MCF 10A (cell line): ENCODE measurements at places on chromosomes 3 and 15.

GRCh38 chr3:157088601-157089454, 71.1 kb downstream of the CCNL1 start:
- peaks cover 6% of the 10 kb centered on the region for H3K36me3 ChIP-seq
- H3K27me3 ChIP-seq = no peaks in the 10 kb centered on the region
- peak overlapping the region; percentile 77 for H3K4me3 ChIP-seq

- H3K27ac ChIP-seq = no peak overlapping the region
- no peak for DNase-seq
- H3K4me1 ChIP-seq = no peaks in the 10 kb centered on the region
- H3K4me3 ChIP-seq = no peak overlapping the region
These were observed 67.1 kb downstream of the KBTBD12 start for GRCh38 chr3:127982155-127982554.

DNA sequence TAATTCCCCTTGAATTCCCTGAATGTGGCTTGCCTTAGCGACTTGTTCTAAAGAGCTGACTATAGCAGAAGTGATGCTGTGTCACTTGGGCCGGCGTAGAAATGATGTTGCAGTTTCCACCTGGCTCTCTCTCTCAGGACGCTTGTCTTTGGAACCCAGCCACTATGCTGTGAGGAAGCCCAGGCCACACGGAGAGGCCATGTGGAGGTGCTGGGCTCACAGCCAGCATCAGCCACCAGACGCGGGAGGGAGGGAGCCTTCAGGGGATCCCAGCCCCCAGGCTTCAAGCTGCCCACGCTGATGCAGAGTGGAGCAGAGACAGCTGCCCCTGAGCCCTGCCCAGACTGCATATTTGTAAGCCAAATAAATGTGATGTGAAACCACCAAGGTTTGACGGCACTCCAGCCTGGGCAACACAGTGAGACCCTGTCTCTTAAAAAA, 18.6 kb downstream of the RNU5B-1 start:
- H3K4me1 ChIP-seq = no peaks in the 10 kb centered on the region
- H3K27ac ChIP-seq = peak overlapping the region; percentile 23
- H3K36me3 ChIP-seq = no peaks in the 10 kb centered on the region
- no peak overlapping the region for H3K4me3 ChIP-seq
- no peaks in the 10 kb centered on the region for H3K27me3 ChIP-seq

GRCh38 chr3:177300039-177300833, 103.0 kb upstream of the TBL1XR1 start:
- DNase-seq = no peak
- no peak overlapping the region for H3K4me3 ChIP-seq
- H3K27me3 ChIP-seq = no peaks in the 10 kb centered on the region
- no peak overlapping the region for H3K27ac ChIP-seq
- H3K4me1 ChIP-seq = no peaks in the 10 kb centered on the region

- H3K27ac ChIP-seq = no peak overlapping the region
- H3K4me1 ChIP-seq = peaks cover 10% of the 10 kb centered on the region
- H3K36me3 ChIP-seq = no peaks in the 10 kb centered on the region
- peak; percentile 87 for DNase-seq
These were observed 8.0 kb downstream of the ESYT3 start for GRCh38 chr3:138442433-138442832.

- no peak overlapping the region for H3K4me3 ChIP-seq
- H3K4me1 ChIP-seq = peaks cover 9% of the 10 kb centered on the region
- peak overlapping the region; percentile 23 for H3K27ac ChIP-seq
- no peaks in the 10 kb centered on the region for H3K27me3 ChIP-seq
- DNase-seq = no peak
These were observed 84.9 kb upstream of the UBE2E1 start for GRCh38 chr3:23720885-23721284.

DNA sequence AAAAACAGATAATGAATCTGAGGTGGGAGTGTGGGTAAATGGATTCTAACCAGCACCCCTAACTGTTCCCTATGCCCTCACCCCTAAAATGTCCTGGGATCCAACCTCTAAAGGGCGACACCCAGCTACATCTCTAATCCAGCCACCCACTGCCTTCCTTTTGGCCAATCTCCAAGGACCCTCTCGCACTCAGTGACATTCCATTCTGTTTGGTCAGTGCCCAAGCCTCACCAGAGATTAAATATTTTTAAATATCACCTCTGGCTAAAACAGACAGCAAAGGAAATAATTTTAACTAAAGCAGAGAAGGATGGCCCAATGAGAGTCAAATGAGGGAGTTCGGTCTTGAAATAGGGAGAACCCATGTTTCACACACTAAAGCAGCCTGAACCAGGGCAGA, 19.9 kb upstream of the SCN10A start:
- H3K4me1 ChIP-seq = peaks cover 4% of the 10 kb centered on the region
- DNase-seq = no peak
- H3K27ac ChIP-seq = no peak overlapping the region
- no peak overlapping the region for H3K4me3 ChIP-seq
- no peaks in the 10 kb centered on the region for H3K36me3 ChIP-seq

GRCh38 chr3:111392894-111393398, 149.1 kb upstream of the CD96 start:
- no peak overlapping the region for H3K4me3 ChIP-seq
- H3K27ac ChIP-seq = peak overlapping the region; percentile 23
- peaks cover 9% of the 10 kb centered on the region for H3K4me1 ChIP-seq
- peak; percentile 57 for DNase-seq
- H3K27me3 ChIP-seq = no peaks in the 10 kb centered on the region

- H3K4me1 ChIP-seq = no peaks in the 10 kb centered on the region
- no peak overlapping the region for H3K27ac ChIP-seq
- no peak for DNase-seq
- no peak overlapping the region for H3K4me3 ChIP-seq
- H3K27me3 ChIP-seq = no peaks in the 10 kb centered on the region
These were observed 180.4 kb downstream of the STAC start for GRCh38 chr3:36560685-36561084.

GRCh38 chr3:146421819-146422759, 47.3 kb downstream of the PLSCR2 start:
- DNase-seq = peak; percentile 57
- H3K36me3 ChIP-seq = no peaks in the 10 kb centered on the region
- no peak overlapping the region for H3K27ac ChIP-seq
- no peak overlapping the region for H3K4me3 ChIP-seq
- peaks cover 14% of the 10 kb centered on the region for H3K4me1 ChIP-seq

GRCh38 chr3:8767667-8768363, 1.6 kb downstream of the OXTR start:
- H3K4me3 ChIP-seq = no peak overlapping the region
- no peaks in the 10 kb centered on the region for H3K36me3 ChIP-seq
- peaks cover 14% of the 10 kb centered on the region for H3K27me3 ChIP-seq
- no peak overlapping the region for H3K27ac ChIP-seq
- peaks cover 7% of the 10 kb centered on the region for H3K4me1 ChIP-seq

DNA sequence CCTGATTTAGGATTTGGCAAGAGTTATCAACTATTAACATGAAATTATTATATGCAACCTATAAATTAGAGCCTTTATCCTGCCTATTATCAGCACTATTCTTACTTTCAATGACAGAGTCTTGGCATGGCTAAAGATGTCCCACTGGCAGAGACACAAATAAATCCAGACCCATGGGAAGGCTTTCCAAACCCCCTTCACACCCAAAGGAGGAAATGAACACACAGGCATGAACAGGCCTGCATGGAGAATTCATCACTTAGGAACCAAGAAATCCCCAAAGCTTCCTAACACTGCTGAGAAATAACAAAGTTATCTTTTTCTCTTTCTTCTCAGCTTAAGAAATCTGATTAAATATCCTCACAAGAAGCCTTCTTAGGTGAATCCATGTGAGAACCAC, 213.9 kb downstream of the OCA2 start:
- no peaks in the 10 kb centered on the region for H3K4me1 ChIP-seq
- no peak for DNase-seq
- no peak overlapping the region for H3K4me3 ChIP-seq
- H3K36me3 ChIP-seq = no peaks in the 10 kb centered on the region
- H3K27ac ChIP-seq = no peak overlapping the region

DNA sequence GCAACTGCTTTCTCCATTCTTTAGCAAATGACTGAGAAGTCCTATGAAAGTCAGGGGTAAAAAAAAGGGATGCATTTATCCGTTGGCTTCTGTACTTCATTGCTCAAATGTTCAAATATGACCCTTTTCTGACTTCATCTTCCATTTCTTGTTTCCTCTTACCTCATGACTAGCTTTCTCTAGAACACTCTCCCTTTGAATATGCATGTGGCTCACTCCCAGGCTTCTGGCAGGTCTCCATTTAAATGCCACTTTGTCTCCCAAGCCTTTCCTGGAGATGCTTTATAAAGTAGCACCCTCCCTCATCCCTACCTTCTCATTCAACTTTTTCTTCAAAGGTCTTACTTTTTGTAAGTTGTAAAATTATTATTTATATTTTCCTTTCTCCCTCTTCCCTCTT, 781.8 kb downstream of the NAALADL2 start:
- no peak for DNase-seq
- H3K4me3 ChIP-seq = no peak overlapping the region
- H3K27me3 ChIP-seq = no peaks in the 10 kb centered on the region
- no peaks in the 10 kb centered on the region for H3K4me1 ChIP-seq

- no peak overlapping the region for H3K4me3 ChIP-seq
- no peaks in the 10 kb centered on the region for H3K27me3 ChIP-seq
- peak; percentile 95 for DNase-seq
- H3K27ac ChIP-seq = peak overlapping the region; percentile 72
- peaks cover 49% of the 10 kb centered on the region for H3K36me3 ChIP-seq
These were observed 22.1 kb downstream of the AMOTL2 start for GRCh38 chr3:134352031-134352671.

DNA sequence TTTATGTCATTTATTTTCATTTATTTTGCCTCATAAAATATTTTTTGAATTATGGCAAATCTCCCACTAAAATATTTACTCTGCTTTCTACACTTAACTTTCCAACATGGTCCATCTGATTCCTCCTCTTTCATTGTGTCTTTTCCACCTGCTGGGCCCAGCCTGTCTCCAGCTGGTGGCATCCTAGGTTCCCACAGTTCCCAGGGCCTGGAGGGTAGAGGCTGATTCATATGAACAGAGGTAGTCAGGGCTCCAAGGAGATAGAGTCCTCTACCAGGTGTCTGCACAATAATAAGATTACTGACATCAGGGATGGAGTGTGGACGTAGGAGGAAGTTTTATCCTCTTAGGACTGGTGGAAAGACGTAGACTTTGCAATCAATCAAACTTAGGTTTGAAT, 14.3 kb downstream of the ZBTB38 start:
- no peak for DNase-seq
- H3K4me1 ChIP-seq = peaks cover 29% of the 10 kb centered on the region
- no peaks in the 10 kb centered on the region for H3K27me3 ChIP-seq
- no peak overlapping the region for H3K4me3 ChIP-seq

- no peak for DNase-seq
- no peaks in the 10 kb centered on the region for H3K27me3 ChIP-seq
- no peak overlapping the region for H3K4me3 ChIP-seq
- H3K36me3 ChIP-seq = peaks cover 6% of the 10 kb centered on the region
These were observed 245.5 kb downstream of the EPHB1 start for GRCh38 chr3:135040321-135041240.

GRCh38 chr3:23183731-23184130, 19.4 kb upstream of the UBE2E2 start:
- no peaks in the 10 kb centered on the region for H3K36me3 ChIP-seq
- no peaks in the 10 kb centered on the region for H3K4me1 ChIP-seq
- H3K4me3 ChIP-seq = no peak overlapping the region
- H3K27me3 ChIP-seq = no peaks in the 10 kb centered on the region
- no peak overlapping the region for H3K27ac ChIP-seq

- H3K4me3 ChIP-seq = no peak overlapping the region
- H3K4me1 ChIP-seq = no peaks in the 10 kb centered on the region
- no peak for DNase-seq
- peaks cover 49% of the 10 kb centered on the region for H3K27me3 ChIP-seq
These were observed 82.8 kb downstream of the SSR3 start for GRCh38 chr3:156472150-156472549.

- no peaks in the 10 kb centered on the region for H3K4me1 ChIP-seq
- no peak for DNase-seq
- no peaks in the 10 kb centered on the region for H3K27me3 ChIP-seq
- no peaks in the 10 kb centered on the region for H3K36me3 ChIP-seq
- no peak overlapping the region for H3K27ac ChIP-seq
- no peak overlapping the region for H3K4me3 ChIP-seq
These were observed 8.6 kb upstream of the SIAH2 start for GRCh38 chr3:150771600-150771999.

DNA sequence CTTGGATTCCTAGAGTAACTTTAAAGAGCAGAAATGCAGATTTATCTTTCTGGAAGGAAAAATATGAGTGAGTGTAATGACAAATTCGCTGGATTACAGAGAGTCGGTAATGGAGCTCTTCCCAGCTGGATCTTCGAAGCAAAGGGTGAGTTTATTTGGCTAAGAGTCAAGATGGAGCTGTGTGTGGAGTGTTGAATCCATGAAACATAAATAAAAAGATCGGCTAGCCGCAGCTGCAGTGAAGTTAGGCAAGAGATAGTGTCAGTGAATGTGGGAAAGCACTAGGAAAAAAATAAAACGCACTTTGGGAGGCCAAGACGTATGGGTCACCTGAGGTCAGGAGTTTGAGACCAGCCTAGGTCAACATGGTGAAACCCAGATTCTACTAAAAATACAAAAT, 10.3 kb downstream of the NAALADL2 start:
- H3K4me3 ChIP-seq = no peak overlapping the region
- no peaks in the 10 kb centered on the region for H3K36me3 ChIP-seq
- no peaks in the 10 kb centered on the region for H3K27me3 ChIP-seq

DNA sequence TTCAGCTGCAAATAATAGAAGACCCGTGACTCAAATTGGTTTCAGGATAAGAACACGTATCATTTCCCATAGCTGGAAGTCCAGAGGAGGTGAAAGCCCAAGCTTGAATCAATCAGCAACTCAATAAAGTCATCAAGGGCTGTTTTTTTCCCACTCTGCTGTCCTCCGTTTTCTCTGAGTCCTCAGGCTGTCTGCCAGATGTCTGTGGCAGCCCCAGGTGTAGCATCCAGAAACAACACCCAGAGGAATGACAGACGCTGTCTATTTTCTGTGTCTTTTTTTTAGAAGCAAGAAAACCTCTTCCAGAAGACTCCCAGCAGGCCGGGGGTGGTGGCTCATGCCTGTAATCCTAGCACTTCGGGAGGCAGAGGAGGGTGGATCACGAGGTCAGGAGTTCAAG, 204.4 kb downstream of the FAM43A start:
- DNase-seq = no peak
- no peak overlapping the region for H3K27ac ChIP-seq
- no peaks in the 10 kb centered on the region for H3K4me1 ChIP-seq
- no peaks in the 10 kb centered on the region for H3K36me3 ChIP-seq
- H3K4me3 ChIP-seq = no peak overlapping the region
- no peaks in the 10 kb centered on the region for H3K27me3 ChIP-seq

DNA sequence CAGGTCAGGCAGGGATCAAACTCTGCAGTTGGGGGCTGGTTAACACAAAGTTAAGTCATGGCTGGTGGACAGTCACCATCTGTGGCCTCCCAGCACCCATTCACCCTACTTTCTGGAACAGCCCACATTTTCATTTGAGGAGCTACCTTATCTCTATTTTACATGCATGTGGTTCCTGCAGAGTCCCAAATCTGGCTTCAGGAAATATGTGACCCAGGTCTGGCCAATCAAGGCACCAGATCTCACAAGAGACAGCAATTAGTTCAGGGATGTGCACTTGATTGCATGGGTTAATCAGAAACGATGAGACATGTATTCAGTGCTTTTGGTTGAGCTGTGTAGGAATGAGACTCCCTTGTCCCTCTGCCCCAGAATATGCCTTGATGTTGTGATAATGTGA, 170.9 kb downstream of the NR2F2 start:
- no peak overlapping the region for H3K27ac ChIP-seq
- no peak for DNase-seq
- no peak overlapping the region for H3K4me3 ChIP-seq
- peaks cover 6% of the 10 kb centered on the region for H3K36me3 ChIP-seq
- H3K27me3 ChIP-seq = peaks cover 88% of the 10 kb centered on the region

GRCh38 chr3:161393310-161393709, 22.0 kb upstream of the SPTSSB start:
- no peaks in the 10 kb centered on the region for H3K27me3 ChIP-seq
- no peak overlapping the region for H3K27ac ChIP-seq
- no peak overlapping the region for H3K4me3 ChIP-seq
- H3K4me1 ChIP-seq = no peaks in the 10 kb centered on the region
